NCI-H1105 (cell line): ENCODE measurements at places on chromosomes 3 and 15.

DNA sequence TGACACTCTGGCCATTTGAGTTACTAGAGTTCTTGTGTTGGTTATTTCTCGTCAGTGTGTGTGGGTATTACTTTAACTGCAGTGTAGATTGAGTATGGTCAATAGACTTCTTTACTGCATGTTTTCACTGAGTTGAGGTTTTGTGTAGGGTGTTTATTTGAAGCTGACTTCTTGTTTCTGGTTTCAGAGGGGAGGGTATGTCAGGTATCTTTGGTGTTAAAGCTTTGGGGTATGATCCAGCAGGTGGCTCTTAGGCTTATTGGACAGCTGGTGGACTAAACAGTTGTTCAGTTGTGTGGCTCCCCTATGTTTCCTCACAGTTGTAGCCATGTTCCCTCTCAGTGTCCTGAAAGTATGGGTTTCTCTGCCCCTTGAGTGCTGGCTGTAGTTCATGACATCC, 72.0 kb downstream of the AKAP13 start:
- no peak for DNase-seq

GRCh38 chr15:32129815-32130214, 99.5 kb downstream of the CHRNA7 start:
- no peak for DNase-seq

DNA sequence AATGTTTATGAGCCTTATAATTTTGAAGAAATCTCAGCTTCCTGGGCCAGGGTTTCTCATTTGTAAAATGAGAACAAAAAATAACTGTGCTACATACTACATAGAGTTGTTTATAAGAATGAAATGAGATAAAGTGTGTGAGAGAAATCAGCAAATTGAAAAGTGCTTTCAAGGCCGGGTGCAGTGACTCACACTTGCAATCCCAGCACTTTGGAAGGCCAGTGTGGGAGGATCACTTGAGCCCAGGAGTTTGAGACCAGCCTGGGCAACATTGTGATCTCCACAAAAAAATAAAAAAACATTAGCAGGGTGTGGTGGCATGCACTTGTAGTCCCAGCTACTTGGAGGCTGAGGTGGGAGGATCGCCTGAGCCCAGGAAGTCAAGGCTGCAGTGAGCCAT, 22.4 kb downstream of the FOXB1 start:
- no peak for DNase-seq

- DNase-seq, result no peak
Measured at GRCh38 chr15:78234515-78235040, at the start of gene ACSBG1. Gene ACSBG1 (minus strand): TSS chr15:78234565. CDS start chr15:78234501, 64 bp downstream.

DNA sequence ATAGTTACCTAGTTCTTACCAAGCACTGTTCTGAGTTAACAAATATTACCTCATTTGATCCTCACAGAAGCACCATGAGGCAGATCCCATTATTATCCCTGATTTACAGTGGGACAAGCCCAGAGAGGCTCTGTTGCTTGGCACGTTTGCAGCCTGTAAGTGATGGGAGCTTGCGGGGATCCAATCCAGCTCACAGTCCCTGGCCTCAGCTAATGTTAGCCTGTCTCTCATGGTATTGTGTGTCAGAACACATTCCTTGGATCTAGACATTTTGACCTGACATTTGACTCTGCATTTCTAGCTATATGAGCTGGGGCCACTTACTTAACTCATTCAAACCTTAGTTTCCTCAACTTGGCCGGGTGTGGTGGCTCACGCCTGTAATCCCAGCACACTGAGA, 246.9 kb upstream of the LRTM1 start:
- DNase-seq, result no peak

DNA sequence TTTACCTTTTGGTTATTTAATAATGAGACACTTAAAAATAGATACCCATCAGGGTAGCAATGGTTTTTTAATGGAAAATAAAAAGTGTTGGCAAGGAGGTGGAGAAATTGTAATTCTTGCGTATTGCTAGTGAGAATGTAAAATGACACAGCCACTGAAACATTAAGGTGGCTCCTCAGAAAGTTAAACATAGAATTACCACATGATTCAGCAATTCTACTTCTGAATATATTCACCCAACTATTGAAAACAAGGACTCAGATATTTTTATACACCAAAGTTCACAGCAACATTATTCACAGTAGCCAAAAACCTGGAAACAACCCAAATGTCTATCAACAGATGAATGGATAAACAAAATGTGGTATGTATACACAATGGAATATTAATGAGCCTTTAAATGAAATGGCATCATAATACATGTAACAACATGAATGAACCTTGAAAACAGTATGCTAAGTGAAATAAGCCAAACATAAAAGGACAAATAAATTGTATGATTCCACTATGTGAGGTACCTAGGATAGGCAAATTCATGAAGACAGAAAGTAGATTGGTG, 163.5 kb downstream of the IMPG2 start:
- no peak for DNase-seq
